Effector memory CD4-positive, alpha-beta T cell (primary cell): ENCODE measurements at places on chromosomes 5 and 9.

GRCh38 chr5:1167361-1167727 lies 34.1 kb upstream of the SLC6A19 start:
- DNase-seq, result no peak

DNA sequence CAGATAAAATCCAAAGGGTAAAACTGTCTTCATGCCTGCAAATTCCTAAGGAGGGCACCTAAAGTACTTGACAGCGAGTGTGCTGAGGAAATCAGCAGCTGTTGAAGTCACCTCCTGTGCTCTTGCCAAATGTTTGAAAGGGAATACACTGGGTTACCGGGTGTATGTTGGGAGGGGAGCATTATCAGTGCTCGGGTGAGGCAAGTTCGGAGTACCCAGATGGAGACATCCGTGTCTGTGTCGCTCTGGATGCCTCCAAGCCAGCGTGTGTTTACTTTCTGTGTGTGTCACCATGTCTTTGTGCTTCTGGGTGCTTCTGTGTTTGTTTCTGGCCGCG lies 727 bp upstream of the ADRB2 start:
- no peak for DNase-seq

DNA sequence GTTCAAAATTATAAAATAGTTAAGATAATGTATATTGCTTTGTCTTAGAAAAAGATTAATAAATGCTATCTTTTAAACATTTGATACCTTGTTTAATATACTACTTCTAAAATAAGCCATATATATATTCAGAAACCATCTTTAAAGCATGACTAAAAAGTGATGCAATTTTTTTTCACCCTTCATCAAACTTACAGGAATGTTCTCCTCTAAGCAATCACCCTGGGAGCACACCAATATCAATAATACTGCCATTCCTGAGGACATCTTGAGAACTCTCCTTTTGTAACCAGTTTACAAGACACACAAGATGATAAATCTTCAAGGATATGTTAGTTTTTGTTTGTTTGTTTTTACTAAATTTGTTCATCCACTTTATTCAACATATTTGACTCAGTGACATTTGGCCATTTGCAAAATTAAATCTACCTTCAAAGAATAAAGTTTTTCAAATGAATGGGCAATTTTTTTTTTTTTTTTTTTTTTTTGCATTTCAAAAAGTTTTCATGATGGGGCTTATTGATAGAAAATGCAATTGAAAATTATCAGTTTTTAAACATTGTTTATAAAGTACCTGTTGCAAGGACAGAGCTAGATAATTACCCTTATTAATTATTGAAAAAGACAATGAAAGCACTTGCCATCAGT lies 17.2 kb downstream of the FOXD1 start:
- no peak for DNase-seq

GRCh38 chr9:35415402-35416097 lies 74.4 kb upstream of the RUSC2 start:
- DNase-seq, result no peak

DNA sequence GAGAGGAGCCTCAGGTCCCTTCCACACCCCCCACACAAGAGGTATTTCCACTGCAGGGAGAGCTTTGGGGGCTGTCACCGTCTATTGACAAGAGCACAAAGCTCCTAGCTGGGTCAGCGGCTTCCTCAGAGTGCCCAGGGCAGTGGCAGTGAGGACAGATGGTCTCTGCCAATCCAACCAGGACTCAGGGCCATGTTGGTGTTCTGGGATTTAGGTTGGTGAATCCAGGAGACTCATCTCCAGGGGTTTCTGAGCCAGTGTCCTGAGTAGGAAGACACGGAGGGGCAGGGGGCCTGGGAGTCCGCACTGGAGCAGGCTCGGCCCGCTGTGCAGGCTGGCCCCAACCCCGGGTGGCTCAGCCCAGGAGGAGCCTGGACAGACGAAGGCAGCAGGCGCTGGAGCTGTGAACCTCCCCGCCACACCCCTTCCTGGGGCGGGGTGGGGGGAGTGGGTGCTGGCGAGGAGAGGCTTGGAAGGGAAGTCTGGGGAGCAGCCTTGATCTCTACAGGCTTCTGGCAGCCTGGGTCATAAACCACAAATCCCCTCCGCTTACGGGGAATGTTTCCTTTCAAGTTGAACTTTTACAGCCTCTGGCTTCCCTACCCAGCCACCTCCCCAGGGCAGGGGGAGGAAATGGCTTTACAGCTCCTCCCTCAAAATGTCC lies 19.6 kb downstream of the CRB2 start:
- no peak for DNase-seq

DNA sequence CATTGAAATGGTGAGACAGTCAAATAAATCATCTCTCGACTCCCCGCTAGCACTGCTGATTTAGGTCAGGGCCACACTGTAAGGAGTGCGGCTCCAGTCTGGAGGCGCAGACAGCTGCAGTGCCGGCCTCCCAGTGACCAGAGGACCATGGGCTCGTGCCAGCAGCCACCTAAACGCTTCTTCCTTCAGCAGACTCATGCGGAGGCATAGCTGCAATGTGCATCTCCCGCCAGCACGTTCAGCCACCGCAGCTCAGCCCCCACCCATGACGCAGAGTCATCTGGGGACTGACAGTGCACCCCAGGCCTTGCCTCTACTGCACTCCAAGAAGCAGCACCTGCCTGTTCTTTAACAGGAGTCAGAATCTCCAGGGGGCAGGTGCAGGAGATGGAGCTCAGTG lies 13.6 kb upstream of the MAPK9 start:
- DNase-seq, result no peak

- DNase-seq, result no peak
Measured at GRCh38 chr5:10485897-10486296, 44.2 kb downstream of the ROPN1L start.

DNA sequence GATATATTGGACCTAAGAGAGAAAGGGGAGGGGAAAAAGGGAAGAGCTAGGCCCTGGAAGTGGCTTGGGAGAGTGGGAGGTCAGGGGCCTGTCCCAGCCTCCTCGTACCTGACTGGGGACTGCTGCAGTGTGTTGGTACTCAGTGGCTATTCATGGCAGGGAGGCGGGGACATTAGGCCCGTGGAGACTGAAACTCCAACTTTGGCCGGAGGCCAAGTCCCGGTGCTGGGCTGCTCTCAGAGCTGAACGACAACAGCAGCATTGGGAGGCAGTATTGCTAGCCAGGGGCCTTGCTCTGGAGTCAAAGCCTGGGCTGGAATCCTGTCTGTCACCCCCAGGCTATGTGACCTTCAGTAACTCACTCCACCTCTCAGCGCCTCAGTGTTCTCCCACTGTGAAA lies 37.8 kb downstream of the NEURL1B start:
- no peak for DNase-seq

DNA sequence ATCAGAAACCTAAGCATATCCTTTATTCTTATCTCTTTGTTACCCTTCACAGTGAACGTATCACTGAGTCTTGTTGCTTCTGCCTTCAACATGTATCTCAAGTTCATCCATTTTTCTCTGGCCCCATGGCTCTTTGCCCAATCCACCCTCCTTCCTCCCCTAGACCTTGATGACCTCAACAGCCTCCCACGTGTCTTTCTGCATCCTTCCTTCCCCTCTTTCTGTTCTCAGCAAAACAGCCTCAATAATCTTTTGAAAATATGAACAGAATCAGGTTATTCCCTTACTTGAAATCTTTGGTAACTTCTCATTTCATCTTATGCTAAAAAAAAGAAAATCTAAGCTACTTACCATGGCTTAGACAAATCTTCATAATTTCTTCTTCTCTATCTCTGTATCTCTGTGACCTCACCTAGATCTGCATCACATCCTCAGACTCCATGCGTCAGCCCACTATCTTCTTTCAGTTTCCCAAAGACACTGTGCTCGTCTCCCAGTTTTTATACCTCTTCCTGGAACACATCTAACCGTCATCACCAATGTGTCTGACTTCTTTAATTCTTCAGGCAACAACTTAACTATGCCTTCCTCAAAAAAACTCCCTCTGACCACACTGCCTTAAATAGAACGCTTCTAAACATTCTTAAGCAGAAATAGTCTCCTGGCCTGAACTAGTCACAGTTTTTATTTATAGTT lies 208.0 kb downstream of the PARP8 start:
- DNase-seq, result no peak

DNA sequence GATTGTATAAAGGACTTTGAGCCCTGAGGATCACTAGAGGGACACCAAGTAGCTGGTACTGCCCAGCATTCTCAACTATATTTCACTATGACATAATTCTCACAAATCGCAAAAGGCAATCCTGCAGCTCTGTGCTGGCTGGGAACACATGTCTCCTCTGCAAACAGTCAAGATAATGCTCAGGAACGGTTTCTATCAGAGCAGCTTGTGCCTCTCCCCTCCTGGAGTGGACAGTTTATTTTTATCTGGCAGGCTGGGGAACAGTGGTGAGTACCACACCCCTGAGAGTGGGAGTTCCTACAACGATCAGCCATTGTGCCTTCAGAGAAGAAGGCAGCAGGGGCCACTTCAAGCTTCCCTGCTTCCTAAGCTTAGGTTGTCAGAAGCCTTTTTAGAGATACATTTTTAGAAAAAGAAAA lies 65.8 kb downstream of the ERAP1 start:
- no peak for DNase-seq

DNA sequence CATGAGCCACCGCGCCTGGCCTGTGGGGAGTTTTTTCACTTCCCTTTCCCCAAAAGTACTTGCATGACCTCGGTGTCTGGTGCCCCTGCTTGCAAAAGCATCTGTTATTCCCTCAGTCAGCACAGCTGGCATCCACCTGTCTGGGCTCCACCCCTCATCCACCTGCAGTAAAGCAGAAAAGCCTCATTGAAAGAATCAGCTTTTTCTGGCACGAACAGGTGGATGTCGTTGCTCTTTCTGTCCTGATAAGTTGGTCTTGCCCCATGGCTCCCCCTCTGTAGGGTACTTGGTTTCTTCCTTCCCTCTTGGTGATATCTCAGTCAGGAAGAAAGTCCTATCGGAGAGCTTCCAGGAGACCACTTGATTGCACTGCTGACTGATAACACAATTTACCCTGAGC lies 37.4 kb downstream of the WWC1 start:
- no peak for DNase-seq
